Activated naive CD4-positive, alpha-beta T cell treated with anti-CD3 and anti-CD28 coated beads, Interleukin-2, amount 50 U/mL, for 16 hours (primary cell): ENCODE measurements at places on chromosomes 5 and 9.

DNA sequence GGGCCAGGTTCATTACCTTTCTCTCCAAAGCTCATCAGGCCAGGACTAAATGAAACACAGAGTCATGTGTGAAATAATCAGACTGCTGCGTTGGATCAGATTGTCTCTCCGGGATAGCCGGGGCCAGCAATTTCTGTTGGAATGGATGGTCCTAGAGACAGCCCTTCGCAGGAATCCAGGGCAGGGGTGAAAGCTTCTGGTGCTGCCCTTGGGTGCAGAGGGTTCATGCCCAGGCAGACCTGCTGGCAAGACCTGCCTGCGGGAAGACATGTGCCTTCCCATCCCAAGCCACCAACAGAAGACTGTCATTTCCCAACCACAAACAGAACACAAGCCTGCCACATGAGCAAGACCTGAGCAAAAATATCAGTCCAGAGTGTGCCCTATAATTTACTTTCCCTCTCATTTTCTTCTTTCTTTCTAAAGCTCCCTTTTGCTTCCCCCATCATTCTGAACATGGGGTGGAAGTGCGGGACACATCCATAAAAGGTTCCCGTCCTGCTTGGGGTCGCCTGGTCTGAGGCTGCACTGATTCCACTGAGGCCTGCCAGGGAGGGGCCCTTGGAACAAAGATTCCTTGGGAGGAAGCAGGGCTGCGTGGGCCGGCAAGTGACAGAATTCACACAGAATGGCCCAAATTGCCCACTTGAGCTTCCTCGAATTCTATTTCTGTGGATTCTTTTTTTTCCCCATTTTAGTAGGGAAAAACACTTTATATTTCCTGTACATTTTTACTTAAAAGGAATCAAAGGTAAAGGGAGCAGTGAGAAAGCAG, 57.3 kb downstream of the UBE2QL1 start:
- DNase-seq = no peak

GRCh38 chr9:16282216-16282615, 588.3 kb downstream of the BNC2 start:
- no peak for DNase-seq

DNA sequence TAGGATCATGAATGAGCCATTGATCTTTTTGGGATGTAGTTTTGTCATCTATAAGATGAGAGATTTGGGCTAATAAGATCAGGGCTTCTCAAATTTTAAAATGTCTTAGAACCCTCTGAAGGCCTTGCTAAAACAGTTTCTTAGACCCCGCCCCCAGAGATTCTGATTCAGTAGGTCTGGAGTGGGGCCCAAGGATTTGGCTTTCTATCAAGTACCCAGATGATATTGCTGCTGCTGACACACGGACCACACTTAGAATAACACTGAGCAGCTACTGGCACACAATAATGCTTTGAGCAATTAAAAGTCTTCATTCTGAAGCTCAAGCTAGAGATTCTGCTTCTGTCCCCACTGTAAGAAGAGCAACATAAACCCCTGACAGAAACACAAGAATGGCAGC, 216.7 kb downstream of the SMARCA2 start:
- DNase-seq = no peak

DNA sequence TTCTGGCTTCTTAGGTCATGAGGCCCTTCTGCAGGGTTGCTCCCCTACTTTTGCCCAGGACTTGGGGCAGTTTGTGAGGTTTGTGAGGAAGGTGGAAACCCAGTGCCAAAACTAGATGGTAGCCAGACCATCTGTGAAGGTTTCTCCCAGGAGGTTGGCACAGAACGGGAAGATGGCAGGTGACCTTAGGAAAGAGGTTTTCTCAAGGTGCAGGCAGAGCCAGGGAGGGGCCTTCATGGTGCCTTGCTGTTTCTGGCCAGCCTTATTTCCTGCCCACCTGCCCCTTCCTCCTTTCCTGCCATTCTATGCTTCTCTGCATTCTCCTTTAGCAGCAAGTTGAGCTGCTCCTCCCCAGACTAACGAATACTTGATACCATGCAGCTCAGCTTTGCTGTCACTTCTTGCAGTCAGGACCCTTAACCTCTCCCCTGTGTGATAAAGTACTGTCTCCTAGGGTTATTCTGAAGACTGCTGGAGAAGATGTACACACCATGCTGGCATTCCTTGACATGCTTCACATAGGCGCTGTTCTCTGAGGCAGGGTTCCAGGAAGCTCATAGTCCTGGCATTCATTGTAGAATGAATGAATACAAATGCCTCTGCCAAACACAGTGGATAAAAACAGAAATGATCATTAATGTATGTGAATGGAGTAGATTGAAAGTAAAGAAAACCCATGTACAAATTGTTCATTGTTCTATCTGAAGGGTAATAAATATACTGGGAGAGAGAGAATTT, 154.3 kb downstream of the KDM4C start:
- DNase-seq = no peak

DNA sequence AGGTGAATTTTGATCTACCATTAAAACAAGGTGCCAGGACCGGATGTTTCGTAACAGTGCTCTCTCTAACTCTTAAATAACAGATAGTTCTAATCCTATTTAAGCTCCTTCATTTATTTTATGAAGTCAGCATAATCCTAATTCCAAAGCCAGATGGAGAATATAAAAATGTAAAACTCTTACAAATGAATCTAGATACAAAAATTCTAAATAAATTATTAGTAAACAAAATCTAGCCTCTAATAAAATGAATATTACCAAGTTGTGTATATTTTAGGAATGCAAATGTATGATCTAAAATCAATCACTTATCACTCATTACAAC, 32.4 kb upstream of the IL33 start:
- DNase-seq = no peak

GRCh38 chr5:131272724-131273123, 8.9 kb downstream of the CDC42SE2 start:
- DNase-seq = no peak

GRCh38 chr5:170563824-170564567, 60.2 kb downstream of the KCNIP1 start:
- DNase-seq = no peak

DNA sequence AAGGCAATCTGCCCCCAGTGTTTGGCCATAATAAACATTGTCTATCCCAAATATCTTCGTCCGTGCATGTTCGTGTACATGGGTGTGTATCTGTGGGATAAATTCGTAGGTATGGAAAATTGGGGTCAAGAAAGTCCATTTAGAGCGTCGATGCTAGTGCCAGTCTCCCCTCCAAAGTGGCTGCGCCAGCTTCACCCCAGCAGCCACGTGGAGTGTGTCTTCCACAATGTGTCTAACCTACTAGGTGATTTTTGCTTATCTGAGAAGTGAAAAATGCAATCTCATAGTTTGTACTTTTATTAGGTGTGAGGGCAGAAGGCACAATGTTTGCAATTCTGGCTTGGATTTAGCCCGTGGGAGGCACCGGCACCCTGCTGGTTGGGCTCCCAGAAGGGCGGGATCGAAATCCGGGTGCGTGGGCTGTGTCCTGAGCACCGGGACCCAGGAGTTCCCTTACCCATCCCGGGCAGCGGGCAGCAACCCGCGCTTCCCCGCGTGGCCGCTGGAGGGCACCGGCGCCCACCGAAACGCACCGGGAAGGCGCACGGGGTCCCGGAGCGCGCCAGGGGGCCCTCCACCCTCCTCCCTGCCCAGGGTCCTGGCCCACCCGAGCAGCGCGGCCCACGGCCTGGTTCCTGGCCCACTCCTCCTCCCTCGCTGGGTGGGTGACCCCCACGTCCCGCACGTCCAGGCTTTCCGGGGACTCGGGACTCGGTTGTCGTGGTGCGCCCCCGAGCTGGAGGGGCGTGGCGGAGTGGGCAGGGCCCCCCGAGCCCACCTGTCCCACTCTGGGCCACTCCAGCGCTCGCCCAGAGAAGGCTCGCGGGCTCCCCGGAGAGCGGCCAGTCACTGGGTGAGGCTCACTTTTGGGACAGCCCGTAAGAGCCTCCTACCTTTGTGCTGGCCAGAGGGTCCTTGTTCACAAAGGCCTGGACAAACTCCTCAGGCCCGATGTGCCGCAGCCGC, 55.4 kb upstream of the RNF130 start:
- DNase-seq = no peak

GRCh38 chr5:60248901-60249300, 355.4 kb upstream of the PDE4D start:
- no peak for DNase-seq

- no peak for DNase-seq
Observed at GRCh38 chr5:142924135-142924883, 154.1 kb downstream of the ARHGAP26 start.

- no peak for DNase-seq
Observed at GRCh38 chr5:101977729-101978345, 318.2 kb downstream of the SLCO4C1 start.

DNA sequence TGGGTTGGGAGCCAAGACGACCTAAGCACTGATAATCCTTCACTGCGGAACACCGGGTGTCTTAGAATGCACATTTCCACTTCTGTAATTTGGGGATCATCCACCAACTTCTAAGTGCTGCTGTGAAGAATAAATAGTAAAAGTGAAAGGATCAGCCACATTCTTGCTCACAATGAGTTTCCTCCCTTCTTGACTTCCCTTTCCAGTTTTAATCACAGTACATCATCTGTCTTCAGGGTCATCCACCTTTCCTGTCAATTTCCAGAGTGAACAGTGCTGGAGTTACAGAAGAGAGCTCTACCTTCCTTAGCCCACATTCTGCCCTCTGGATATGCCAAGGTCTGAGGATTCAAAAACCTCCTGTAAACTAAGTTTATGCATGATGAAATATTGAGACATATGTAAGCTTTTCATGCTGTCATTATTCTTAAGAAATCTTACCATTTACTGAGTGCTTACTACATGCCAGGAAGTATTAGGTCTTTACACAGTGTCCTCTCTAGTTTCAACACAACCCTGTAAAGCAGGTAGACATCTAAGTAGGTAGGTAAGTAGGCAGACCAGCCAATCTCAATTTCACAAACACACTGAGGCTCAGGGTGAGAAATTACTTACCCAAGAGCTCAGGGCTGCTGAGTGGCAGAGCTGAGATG, 105.2 kb downstream of the CDK5RAP2 start:
- no peak for DNase-seq

- no peak for DNase-seq
Observed at GRCh38 chr5:5770825-5771224, 348.3 kb downstream of the ICE1 start.

DNA sequence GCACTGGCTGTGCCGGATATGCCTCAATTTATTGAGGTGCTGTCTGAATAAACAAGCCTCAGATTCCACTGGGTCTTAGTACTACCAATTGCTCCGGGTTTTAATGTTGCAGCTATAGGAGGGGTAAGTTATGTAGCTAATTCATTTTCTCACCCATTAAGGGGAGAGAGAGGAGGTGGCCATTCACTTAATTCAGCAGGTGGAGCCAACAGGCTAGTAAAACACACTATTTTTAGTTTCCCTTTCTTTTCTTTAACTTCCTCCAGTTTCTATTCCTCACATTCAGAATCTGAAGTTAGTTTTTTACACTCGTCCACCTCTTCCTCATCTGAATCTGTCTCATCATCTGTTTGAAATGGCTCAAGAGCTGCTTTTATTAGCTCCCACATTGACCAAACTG, 105.6 kb upstream of the CDH10 start:
- DNase-seq = no peak

DNA sequence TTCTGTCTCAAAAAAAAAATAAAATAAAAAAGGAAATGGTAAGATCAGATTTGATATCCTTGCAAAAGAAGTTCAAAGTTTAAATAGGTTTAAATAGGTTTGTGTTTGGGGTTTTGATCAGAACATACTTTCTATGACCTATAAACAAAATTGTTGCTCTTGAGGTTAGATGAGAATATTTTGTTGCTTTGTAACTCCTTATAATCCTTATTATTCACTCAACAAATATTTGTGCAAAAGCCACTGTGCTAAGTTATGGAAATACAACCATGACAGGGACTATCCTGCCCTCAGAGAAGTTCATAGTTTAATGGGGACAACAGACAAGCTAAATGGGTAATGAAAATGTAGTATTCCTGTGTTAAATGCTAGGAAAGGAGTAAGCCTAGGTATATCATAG, 71.5 kb downstream of the INVS start:
- DNase-seq = no peak

- DNase-seq = no peak
Observed at GRCh38 chr5:149756354-149756753, 26.2 kb downstream of the PPARGC1B start.
